ENCODE measurements at places on chromosomes 1 and 21.
A peak's percentile ranks its signal among the peaks of the same experiment; 100 is the strongest.

- no peak for DNase-seq
Measured at GRCh38 chr1:17877896-17878295, 122.8 kb downstream of the ACTL8 start.

GRCh38 chr1:226428791-226429461, 21.0 kb upstream of the PARP1 start:
- no peak for DNase-seq

GRCh38 chr1:90834354-90834885, 117.3 kb upstream of the BARHL2 start:
- DNase-seq, result no peak

DNA sequence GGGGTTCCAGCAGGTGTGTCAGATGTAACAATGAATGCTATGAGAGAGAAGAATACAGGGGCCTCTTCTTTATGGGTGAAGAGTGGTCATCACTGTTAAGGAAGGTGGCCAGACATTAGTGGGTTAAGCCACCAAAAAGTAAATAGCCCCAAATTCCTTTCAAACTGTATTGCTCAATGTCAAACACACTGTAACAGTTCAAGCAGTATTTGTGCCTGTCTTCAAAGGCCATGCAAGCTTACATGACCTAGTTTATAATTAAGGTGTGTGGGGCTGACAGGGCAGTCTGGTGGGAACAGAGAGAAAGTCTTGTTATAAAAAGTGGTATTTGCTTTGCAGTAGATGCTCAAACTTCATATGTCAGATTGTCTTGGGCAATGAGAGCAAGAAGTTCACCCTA, 18.5 kb downstream of the CHIT1 start:
- no peak for DNase-seq

DNA sequence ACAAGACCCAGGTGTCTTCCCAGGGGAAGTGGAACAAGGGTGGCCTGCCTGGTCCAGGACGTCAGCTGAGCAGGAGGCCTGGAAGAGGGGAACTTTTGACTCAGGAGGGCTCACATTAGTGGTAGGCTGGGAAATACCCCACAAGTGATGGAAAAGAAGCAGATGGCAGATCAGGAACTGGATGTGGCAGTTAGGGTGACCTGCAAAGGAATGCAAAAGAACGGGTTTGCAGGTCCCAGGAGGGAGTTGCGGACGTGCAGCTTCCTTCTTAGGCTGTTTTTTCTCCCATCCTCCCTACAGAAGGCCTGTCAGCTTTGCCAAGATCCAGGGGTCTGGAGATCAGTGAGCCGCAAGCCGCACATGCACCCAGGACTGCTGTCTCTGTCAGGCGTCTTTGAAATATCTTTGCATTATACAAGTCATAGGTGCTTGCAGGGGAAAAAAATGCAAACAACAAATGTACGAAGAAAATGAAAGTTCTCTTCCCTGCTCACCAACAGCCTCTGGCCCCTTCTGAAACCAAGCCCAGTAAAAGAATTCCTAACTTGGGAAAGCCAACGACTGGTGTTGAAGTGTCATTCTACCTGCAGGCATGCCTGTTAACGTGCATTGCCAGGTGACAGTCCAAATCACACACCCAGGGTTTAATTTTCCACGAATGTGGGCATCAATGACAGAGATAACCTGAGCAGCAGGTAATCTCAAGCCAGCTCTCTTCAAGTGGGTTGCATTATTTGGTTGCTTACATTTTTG, 34.4 kb downstream of the NENF start:
- DNase-seq, result no peak

- peak; percentile 59 for DNase-seq
Measured at GRCh38 chr1:11654137-11654938, at the start of the genes FBXO2 and FBXO44. Gene FBXO2, minus strand, starts transcription at chr1:11654429. Its CDS starts 89 bp downstream, at chr1:11654340. Gene FBXO44, plus strand, starts transcription at chr1:11654877. Its CDS starts 959 bp downstream, at chr1:11655836.

- DNase-seq, result no peak
Measured at GRCh38 chr1:229452956-229453801, 19.3 kb upstream of the ACTA1 start.
